ENCODE measurements at places on chromosomes 11 and 22.

GRCh38 chr22:46661221-46661851 lies 41.1 kb downstream of the GRAMD4 start:
- DNase-seq: peak; percentile 51

GRCh38 chr11:130001461-130002351 lies 929 bp downstream of the PRDM10 start:
- no peak for DNase-seq

DNA sequence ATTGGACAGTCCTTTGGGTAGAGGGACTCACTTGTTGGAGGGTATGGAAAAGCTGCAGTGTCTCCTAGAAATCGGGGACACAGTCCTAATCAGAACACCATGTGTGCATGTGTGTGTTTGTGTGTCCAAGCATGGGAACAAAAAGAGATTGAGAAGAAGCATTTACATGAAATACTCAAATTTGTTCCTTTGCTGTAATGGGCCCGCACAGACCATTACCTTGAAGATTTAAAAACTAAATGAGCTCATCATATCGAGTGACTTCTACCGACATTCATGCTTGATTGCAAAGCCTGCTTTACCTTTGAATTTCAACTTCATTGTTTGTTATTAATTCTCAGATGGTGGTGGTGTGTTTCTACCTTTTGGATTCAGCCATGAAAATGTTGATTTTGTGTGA lies 106.9 kb downstream of the ZBTB16 start:
- DNase-seq: no peak

DNA sequence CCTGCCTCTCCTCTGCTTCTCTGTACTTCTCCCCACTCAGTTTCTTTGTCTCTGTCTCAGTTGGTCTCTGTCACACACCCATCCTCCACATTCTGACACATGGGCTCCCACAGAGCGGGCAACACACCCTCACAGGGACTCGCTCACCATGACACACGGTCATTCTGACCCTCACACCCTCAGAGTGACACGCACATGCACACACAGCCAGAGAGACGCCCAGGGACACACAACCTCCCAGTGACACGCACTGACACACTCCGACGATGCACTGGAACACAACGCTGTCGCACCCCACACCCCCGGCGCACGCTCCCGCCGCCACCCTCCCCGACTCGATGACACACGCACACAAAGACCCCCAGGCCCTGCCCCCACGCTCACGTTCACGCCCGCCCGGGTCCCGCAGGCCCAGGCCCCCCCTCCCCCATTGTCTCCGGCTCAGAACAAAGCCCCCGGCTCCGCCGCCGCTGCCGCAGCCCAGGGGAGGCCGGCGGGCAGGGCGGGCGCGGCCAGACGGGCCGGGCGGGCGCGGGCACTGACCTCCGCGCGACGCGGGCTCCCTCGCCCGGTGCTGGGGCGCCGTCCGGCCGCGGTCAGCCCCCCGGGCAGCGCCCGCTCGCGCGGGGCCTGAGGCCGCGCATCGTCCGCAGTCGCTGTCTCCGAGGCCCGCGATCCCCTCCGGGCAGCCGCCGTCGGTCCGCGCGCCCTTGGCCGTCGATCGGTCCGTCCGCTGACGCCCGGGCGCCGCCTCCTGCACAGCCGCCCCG lies 404 bp downstream of the DCHS1 start:
- DNase-seq: no peak

GRCh38 chr11:87251560-87251959 lies 213.8 kb downstream of the TMEM135 start:
- DNase-seq: no peak

DNA sequence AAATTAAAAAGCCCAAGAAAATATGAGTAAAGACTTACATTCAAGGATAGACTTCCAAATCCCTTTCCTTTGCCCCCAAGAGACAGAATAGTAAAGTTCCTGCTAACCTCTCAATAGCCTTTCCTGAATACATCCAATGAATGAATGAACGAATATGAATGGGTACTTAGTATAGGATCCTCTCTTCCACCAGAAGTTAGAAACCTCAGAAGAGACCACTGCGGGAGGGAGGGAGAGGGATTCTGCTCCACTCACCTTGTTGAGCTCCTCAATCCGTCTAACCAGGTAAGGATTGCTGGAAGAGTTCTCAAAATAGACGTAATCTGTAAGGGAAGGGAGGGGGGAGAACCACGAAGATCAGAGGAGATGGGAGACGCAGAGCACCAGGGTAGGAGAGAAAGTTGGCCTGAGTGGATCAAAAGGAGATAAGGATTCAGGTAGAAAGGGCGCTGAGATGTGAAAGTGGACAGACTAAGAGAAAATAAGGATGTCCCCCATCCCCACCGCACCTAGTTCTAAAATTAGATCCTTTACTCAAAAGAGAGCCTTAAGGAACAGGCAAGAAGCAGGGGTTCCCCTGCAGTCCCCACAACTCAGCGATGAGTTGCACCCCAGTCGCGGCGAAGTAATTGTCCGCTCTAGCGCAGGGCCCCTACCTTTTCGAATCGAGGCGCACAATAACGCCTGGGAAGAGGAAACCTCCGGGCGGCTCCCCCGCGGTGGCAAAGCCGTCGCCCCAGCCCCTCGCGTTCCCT lies 1.1 kb downstream of the MTA2 start:
- no peak for DNase-seq

DNA sequence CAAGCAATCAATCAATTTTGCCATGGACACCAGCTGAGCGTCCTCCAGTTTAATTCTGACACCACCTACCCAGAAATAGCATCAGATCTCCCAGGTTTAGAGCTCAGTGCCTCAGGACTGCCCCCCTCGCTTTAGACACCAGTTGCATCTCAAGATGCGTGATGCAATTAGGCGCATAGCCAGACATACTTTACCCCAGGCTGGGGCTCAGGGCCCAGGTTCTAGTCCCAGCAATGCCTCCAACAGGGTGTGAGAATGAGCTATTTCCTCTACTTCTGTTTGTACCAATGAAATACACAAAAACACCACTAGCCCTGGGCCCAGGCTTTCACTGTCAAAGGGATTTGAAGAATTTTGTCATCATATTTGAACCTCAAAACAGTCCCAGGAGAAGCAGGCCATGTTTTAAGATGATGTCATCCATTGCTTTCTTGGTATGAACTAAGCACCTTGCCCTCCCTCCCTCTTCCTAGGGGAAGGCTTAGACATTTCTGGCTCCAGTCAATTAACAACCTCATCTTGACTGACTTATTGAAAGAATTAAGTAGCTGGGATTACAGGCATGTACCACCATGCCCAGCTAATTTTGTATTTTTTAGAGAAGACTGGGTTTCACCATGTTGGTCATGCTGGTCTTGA lies 61.5 kb upstream of the INCENP start:
- DNase-seq: no peak

Measured in activated CD4-positive, CD25-positive, alpha-beta regulatory T cell treated with anti-CD3 and anti-CD28 coated beads, Interleukin-2, amount 50 U/mL, for 72 hours (primary cell).